ENCODE measurements at places on chromosomes 6 and 20.
A peak's percentile ranks its signal among the peaks of the same experiment; 100 is the strongest.

- peak; percentile 9 for DNase-seq
These were observed 50.1 kb upstream of the DEK start for GRCh38 chr6:18314317-18314997.

- no peak for DNase-seq
These were observed 435.3 kb upstream of the SPTLC3 start for GRCh38 chr20:12573442-12573841.

- DNase-seq, result peak; percentile 91
These were observed 43.4 kb downstream of the NHSL1 start for GRCh38 chr6:138455746-138456400.

- DNase-seq, result no peak
These were observed 290.5 kb downstream of the SLC35F1 start for GRCh38 chr6:118197539-118197938.

DNA sequence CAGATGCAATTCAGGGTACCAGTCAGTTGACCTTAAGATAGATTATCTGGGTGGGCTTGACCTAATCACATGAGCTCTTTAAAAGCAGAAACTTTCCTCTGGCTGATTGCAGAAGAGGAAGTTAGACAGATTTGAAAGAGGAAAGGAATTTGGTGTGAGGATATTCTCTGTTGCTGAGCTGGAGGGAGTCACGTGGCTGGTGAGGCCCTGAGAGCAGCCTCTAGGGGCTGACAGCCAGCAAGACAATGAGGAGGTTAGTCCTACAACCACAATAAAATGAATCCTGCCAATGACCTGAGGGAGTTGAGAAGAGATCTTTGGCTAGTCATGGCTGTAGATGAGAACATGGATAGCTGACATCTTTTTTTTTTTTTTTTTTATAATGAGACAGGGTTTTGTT, 87.0 kb upstream of the B3GAT2 start:
- no peak for DNase-seq

Data from kidney glomerular epithelial cell (primary cell).